Endodermal cell (in vitro differentiated cells): ENCODE measurements at places on chromosomes 5 and 9.

DNA sequence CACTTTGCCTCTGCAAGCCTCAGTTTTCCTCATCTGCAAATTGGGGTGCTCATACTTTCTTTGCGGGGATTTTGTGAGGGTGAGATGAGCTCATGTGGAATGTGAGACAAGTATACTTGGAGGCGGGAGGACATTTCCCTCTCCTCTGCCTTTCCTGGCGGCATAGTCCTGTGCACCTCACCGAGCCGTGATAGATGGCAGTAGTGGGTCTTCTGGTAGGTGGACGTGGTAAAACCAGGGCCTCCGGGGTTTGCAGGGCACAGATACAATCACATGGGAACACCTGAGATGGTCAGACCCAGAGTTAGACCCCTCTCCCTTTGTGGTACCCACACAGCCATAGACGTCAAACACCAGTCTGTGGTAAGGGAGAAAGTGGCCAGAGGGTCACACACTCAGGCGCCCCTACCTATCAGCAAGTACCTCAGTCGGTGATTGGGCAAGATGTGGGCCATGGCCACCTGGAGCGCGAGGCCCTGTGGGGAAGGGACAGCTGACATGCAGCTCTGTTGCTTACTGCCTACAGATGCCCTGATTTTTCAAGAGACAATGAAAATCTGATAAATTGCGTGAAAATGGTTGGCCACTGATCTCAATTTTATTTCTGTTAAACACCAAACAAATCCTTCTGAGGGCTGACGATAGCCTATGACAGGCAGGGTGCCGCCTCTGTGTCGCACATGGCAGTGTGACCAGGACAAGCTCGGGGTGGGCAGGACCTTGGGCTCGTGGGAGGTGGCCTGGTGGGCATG is 9.9 kb downstream of the ERGIC1 start:
- peak; percentile 70 for DNase-seq
- H3K27me3 ChIP-seq = no peaks in the 10 kb centered on the region
- H3K4me3 ChIP-seq = no peak overlapping the region
- H3K4me1 ChIP-seq = peaks cover 26% of the 10 kb centered on the region
- peaks cover 32% of the 10 kb centered on the region for H3K36me3 ChIP-seq

DNA sequence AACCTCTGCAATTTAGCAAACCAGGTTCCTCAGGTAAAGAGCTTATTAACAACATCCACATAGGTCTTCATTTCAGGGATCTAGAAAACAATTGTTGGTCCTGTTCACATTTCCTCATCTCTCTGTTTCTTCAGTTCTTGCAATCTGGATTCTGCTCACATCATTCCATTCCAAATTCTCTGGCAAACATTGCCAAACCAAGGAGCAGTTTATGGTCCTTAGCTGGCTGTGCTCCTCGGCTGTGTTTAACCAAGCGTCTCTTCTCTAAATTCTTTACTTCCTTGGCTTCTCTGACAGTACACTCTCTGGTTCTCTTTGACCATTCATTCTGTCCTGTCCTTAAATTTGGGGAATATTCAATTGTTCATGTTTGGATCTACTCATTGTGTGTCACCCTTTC is 65.8 kb upstream of the RANBP3L start:
- H3K27me3 ChIP-seq = peaks cover 43% of the 10 kb centered on the region
- no peak overlapping the region for H3K27ac ChIP-seq
- no peak for DNase-seq
- no peaks in the 10 kb centered on the region for H3K36me3 ChIP-seq

DNA sequence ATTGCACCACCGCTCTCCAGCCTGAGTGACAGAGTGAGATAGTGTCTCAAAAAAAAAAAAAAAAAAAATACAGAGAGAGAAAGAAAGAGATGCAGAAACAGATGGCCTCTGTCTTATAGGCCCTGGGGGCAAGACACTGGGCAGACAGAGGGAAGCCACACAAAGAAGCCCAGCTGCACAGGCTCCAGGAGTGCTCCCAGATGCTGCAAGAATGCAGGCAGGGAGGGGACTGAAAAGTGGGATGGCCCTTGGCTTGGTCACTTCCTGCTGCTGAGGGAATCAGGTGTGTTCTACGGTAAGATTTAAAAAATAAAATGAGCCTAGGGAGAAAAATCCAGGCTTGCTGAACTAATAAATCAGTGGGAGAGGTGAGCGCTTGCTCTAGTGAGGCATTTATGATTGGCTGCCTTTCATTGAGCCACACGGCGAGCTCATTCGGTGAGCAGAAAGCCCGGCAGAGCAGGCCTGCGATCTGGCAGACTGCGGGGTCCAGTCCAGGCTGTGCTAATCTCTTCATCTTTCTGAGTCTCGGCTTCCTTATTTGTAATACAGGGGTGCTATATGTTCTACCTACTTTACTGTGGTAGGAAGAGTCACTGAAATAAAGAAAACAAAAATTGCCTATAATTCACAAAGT is 80.6 kb downstream of the RAD23B start:
- H3K4me1 ChIP-seq = peaks cover 15% of the 10 kb centered on the region
- peak overlapping the region; percentile 65 for H3K27ac ChIP-seq
- H3K36me3 ChIP-seq = no peaks in the 10 kb centered on the region
- no peak overlapping the region for H3K4me3 ChIP-seq
- DNase-seq = no peak

DNA sequence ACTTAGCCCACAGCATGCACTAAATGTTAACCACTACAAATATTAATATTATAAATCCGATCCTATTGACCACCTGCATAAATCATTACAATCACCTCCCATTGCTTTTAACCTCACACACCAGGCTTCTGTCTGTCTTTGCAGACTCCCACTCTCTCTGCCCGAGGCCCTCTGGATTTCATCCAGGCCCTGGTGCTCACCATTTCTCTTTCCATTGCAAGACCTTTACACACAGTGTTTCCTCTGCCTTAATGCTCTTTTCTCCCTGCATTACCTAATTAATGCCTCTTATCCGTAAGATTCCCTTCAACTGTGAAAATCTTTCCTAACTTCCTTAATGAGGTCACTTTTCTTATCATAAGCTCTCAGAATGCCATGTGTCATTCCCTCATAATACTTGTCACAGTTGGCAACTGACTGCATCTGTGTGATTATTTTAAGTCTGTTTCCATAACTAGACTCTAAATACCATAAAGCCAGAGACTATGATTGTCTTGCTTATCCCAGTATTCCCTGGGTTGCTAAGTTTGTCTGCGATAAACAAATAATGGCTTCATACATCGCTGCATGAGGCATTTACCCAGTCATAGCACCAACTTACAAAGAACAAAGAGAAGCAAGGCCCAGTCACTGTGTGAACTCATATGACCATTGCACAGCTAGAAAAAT is 155.1 kb downstream of the CCDC192 start:
- H3K27me3 ChIP-seq = no peaks in the 10 kb centered on the region
- no peak overlapping the region for H3K27ac ChIP-seq
- no peak for DNase-seq
- H3K4me3 ChIP-seq = no peak overlapping the region
- H3K4me1 ChIP-seq = no peaks in the 10 kb centered on the region
- H3K36me3 ChIP-seq = no peaks in the 10 kb centered on the region

DNA sequence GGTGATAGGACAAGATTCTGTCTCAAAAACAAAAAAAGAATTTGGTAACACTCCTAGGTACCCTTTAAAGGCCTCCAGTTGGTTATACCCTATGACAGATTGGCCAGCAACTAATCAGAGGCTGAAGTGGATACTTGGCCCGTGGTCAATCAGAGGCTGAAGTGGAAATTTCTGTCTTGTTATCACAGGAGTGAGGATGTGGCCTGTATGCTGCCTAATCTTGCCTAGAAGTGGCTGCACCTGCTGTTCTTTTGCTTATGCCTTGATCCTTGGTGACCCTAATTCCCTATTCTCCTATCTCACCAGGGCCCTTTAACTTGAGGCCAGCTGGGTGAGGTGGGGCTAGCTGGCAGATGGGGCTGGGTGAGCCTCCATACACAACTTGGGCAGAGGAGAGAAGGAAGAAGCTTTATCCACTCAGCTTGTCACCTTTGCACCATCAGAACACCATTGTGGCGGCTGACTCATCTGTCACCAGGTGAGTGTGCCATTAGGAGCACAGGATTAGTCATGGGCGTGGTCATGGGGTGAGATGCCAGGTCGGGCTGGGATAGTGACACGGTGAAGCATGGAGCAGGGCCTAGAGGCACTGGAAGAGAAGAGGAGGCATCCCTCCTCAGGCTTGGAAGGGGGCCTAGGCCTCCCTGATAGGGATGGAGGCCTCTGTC is 41.5 kb downstream of the SAR1B start:
- H3K4me3 ChIP-seq = no peak overlapping the region
- no peaks in the 10 kb centered on the region for H3K27me3 ChIP-seq
- H3K27ac ChIP-seq = no peak overlapping the region
- DNase-seq = peak; percentile 77
- no peaks in the 10 kb centered on the region for H3K4me1 ChIP-seq

DNA sequence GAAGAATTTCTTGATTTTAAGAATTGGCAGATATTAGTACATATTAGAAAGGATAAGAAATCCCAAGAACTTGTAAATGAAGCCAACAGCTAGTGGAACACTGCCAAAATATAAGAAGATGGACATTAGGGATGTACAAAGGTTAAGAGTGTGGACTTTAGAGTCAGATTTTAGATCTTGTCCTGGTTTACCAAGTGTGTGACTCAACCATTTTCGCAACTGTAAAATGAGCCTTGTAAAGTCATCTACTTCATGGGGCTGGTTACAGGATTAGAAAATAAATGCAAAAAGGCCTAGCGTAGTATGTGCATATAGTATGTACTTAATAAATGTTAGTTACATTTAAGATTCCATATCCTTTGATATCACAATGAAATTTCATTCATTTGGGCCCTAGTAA is 260.0 kb downstream of the RAB3C start:
- H3K36me3 ChIP-seq = no peaks in the 10 kb centered on the region
- peaks cover 2% of the 10 kb centered on the region for H3K4me1 ChIP-seq
- no peak overlapping the region for H3K4me3 ChIP-seq
- H3K27me3 ChIP-seq = no peaks in the 10 kb centered on the region
- no peak for DNase-seq

DNA sequence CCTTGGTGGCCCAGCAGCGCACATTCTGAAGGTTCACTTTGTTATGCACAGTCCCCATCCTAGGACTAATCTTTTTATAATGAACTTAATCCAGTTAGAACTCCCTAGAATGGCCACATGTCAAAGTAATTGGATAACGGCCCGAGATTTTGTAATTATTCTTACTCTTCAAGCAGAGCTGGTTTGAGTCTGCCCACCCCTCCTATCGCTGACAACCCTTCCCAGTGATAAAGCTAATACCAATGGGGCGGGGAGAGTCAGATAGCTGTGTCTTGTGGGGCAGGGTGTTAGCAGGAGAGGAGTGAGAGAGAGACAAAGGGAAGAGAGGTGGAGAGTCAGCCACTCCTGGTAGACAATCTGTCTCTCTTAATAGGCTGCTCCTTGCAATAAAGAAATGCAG is 356.9 kb downstream of the SLIT3 start:
- peaks cover 10% of the 10 kb centered on the region for H3K4me1 ChIP-seq
- no peak overlapping the region for H3K27ac ChIP-seq
- no peaks in the 10 kb centered on the region for H3K36me3 ChIP-seq
- DNase-seq = peak; percentile 69
- H3K4me3 ChIP-seq = peak overlapping the region; percentile 17

DNA sequence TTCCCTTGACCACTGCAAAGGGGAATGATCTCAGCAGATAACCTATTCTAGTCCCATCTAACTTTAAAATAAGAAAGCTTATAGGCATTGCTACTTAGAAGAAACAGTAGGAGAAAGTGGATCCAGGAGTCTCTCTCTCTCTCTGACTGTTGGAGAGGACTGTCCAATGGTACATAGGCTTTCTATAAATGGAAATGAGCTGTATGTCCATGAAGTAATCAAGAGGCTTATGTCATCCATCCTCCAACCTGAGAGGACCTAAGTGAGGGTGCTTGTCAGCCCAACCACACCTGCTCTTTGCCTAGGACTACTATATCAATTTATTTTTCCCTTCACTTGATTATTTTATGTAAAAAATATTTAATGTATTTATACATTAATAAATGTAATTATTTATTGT is 172.3 kb downstream of the PAPPA start:
- peaks cover 6% of the 10 kb centered on the region for H3K4me1 ChIP-seq
- no peak for DNase-seq
- H3K4me3 ChIP-seq = no peak overlapping the region
- H3K27me3 ChIP-seq = peaks cover 86% of the 10 kb centered on the region
- no peaks in the 10 kb centered on the region for H3K36me3 ChIP-seq

- H3K27me3 ChIP-seq = no peaks in the 10 kb centered on the region
- H3K36me3 ChIP-seq = no peaks in the 10 kb centered on the region
- H3K4me3 ChIP-seq = no peak overlapping the region
- no peak for DNase-seq
- no peaks in the 10 kb centered on the region for H3K4me1 ChIP-seq
Observed at GRCh38 chr5:2094616-2094995, 211.9 kb upstream of the IRX4 start.

DNA sequence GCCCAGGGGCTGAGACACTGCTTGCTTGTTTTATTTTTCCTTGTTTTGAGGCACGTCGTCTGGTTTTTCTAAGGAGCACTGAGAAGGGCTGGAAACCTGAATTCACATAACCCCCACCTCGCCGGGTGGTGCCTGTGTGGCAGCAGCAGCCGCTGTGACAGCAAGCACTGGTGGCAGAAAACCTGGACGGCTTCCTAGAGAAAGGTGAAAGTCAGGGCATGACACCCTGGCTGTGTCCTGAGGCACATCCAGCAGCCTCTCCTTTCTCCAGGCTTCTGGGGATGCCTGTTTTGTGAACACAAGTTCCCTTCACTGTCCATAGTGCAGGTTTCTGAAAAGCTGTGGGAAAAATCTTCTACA is 29.2 kb downstream of the MRPL36 start:
- H3K27ac ChIP-seq = no peak overlapping the region
- no peaks in the 10 kb centered on the region for H3K4me1 ChIP-seq
- no peaks in the 10 kb centered on the region for H3K36me3 ChIP-seq
- DNase-seq = no peak

- no peak for DNase-seq
- no peaks in the 10 kb centered on the region for H3K4me1 ChIP-seq
- no peak overlapping the region for H3K27ac ChIP-seq
- H3K36me3 ChIP-seq = no peaks in the 10 kb centered on the region
- H3K4me3 ChIP-seq = no peak overlapping the region
- no peaks in the 10 kb centered on the region for H3K27me3 ChIP-seq
Observed at GRCh38 chr9:36820392-36820861, 213.6 kb downstream of the PAX5 start.

- peaks cover 4% of the 10 kb centered on the region for H3K4me1 ChIP-seq
- no peaks in the 10 kb centered on the region for H3K36me3 ChIP-seq
- DNase-seq = no peak
- H3K27me3 ChIP-seq = no peaks in the 10 kb centered on the region
Observed at GRCh38 chr5:153860195-153860886, 178.4 kb downstream of the FAM114A2 start.

DNA sequence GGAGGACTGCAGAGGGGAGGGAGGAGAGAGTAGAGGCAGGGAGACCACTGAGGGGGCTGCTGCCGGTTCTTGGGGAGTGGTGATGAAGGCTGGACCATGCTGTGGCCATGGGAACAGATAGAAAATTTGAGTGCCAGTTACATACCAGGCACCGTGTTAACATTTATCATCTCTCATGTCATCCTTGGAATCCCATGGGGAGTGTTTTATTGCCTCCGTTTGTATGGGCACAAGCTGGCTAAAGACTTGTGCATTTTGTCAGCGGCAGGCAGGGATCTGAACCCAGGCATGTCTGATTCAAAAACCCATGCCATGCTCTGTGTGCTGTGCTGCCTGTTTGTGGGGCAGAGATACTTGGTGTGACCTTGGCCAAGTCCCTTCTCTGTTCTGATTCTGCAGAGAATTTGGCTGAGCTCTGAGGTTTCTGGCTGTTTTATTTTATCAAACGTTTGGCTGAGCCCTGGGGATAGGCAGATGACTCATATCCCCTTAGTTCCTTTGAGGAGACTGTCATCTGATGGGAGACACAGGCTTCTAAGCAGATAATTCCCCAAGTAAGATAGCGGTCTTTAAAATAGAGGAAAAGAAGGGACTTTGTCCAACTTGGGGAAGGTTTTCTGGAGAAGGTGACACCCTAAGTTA is 22.2 kb downstream of the COL27A1 start:
- no peak for DNase-seq
- H3K36me3 ChIP-seq = peaks cover 60% of the 10 kb centered on the region
- no peak overlapping the region for H3K4me3 ChIP-seq
- H3K4me1 ChIP-seq = peaks cover 14% of the 10 kb centered on the region
- no peak overlapping the region for H3K27ac ChIP-seq
- no peaks in the 10 kb centered on the region for H3K27me3 ChIP-seq
